ENCODE measurements at places on chromosomes 1 and 21.

- no peak for DNase-seq
These were observed 182.3 kb downstream of the BARHL2 start for GRCh38 chr1:90534663-90535295.

GRCh38 chr1:58539553-58539952 is 7.0 kb downstream of the OMA1 start:
- no peak for DNase-seq

DNA sequence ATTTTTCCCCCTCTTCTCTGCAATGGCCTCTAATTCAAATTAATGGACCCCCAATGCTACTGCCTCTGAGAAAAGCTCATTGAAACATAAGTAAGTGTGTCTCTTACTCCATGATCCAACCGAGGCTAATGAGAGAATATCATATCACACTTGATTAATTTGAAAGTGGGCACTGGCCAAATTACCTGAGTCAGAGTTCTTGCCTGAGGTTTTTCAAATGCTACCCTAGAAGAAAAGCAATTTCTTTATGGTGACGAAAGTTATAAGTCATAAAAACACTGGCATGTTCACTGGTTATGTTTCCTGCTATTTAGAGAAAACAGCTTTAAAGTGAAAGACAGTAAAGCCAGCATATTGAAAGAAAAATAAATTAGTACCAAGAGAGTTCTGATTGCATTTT is 368.8 kb upstream of the TMPRSS15 start:
- DNase-seq = no peak

GRCh38 chr1:147505568-147505967 is 35.7 kb upstream of the BCL9 start:
- no peak for DNase-seq

DNA sequence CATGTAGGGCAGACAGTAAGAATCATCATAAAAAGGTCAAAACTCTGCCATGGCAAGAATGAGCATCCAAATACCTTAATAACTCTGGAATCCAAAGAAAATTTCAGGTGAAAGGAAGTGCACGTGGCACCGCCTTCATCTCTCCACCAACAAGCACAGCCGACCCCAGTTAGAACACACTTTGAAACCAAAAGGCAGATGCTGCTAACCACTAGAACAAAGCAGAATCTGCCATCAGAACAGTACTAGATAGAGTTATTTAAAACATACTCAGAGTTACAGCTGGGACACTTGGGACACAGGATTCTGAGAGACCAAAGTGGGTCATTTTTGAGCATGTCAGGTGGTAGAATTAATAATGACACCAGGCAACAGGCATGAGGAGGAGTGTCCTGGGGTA is 106.7 kb upstream of the SOD1 start:
- DNase-seq = no peak

DNA sequence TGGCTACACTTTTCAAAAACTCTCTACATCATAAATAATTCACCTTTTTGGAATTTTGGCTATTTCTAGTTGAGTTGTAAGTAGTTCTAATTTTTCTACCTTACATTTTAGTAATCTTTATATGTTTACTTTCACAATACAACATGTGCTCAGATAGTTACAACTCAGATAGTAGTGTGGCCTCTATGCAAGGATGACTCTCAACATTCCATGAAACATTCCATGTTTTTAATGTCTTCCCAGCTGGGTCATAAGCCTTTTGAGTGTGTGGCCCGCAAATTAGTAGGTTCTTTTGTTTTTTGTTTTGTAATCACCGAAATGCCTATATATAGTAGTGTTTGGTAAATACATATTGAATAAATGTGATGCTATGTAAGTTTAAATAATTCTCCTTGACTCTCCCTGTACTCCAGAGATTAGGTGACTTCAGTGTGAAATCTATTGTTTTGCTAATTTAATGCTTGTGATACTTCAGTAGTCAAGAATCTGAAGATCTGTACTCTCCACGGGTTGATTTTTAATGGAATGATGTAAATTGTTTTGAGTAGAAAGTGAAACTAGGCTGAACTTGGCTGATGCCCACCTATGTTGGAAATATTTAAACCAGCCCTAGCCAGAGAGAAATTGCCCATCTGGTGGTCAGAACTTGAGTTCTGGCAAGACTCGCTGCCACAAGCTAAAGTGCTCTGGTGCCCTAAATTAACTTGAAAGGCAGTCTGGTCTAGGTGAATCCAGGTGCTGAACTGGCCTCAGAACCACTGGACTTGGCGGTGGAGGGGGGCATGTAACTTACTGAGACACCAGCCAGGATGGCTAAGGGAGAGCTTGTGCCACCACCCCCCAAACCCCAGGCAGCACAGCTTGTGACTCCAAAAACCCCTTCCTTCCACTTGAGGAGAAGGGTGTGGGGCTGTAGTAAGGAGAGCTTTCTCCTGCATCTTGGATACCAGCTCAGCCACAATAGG is 165.6 kb downstream of the USP25 start:
- no peak for DNase-seq

DNA sequence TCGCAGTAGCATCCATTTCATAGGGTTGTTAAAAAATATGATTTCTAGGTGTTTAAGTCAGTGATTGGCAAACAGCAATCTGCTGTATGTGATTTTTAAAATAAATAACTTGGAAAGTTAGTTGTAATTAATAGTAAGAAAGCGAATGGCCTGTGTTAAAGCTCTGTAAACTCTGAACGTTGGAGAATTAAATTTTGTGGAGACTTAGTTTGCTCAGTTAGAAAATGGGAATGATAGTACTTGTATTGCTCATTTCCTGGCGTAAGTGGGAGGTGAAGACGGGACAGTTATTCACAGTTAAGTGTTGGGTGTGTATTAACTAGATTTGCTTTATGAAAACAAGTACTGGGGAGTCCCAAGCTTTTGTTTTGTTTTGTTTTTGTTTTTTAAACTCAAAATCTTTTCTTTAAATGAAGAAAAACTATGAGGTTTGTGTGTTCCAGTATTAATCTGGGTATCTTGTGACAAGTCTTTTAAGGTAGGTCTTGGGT is 995 bp downstream of the CACYBP start:
- no peak for DNase-seq

- no peak for DNase-seq
These were observed 25.6 kb downstream of the LDLRAP1 start for GRCh38 chr1:25568834-25569596.

- no peak for DNase-seq
These were observed 163.6 kb upstream of the ARHGEF16 start for GRCh38 chr1:3290915-3291314.

DNA sequence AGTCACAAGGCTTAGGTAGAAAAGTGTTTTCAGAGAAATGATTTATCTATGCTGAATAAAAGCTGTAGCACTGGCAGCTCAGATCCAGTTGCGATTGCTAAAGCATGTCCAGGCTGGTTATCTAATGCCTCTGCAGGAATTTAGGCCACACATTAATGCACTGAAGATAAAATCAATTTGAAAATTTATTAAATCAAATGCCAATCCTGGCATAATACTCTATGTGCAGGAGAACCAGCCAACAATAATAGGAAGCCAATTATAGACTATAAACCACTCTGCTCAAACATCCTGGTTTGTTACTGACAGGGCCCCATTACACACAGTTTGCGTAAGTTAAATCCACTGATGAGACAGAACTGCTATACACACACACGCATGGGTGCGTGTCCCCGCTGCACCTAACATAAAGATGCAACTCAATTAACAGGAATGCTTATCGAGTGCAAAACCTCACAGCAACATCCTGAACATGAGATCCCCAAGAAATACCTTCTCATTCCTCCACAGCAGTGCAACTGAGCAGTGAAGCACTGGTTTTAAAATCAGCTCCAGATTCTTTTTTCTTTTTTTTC is 40.6 kb downstream of the PTP4A2 start:
- DNase-seq = no peak

DNA sequence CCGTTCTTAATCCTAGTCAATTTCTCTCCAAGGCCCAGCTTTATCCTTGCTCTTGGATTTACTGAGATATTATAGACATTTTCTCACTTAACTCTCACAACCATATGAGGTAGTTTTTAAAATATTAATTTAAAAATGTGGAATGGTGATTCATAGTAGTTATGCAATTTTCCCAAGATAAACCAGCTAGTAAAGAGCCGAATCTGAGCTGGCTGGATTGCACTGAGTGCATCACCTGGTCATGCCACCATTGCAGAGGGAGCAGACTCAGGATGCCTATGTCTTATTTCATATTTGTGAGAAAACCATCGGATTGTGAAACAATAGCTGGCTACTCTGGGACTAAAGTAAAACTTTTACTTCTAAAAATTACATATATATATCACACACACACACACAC is 494.0 kb downstream of the KCNT2 start:
- no peak for DNase-seq

DNA sequence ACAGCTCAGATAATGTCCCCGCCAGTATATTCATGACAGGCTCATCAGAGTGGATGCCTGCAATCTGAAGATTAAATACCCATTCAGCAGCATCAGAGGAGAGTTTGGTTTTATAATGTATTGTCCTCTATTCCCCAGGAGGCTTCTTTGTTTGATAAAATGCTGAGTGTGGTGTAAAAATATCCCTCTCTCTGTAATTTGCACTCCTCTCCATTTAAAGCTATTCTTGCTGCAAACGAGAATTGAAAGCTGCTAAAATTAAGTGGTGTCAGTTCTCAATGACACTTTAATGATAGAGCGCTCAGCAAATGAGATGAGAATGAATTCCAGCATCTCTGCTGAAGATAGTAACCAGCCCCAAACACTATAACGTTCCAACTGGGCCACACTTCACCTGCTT is 205.7 kb upstream of the RRP15 start:
- no peak for DNase-seq

GRCh38 chr1:2320006-2320405 is 71.3 kb downstream of the MORN1 start:
- no peak for DNase-seq

DNA sequence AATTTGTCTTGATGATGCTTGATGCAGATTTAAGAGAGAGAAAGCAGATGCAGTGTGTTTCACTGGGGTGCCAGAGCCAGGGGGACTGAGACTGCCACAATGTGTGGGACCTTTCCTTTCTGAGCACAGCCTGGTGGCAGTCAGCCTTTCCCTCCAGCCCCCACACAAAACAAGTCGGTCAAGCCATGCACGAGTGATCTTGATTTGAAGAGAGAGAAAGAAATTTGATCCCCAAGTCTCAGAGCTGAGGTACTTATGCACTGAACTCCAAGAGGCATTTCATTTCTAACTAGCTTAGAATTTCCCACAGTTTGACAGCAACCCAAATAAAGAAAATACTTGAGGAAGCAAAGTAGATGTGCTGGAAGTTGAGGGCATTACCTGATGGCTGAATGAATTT is 193.8 kb downstream of the ST6GALNAC3 start:
- no peak for DNase-seq

Data from germinal center (tissue), 1 donor.